ENCODE measurements at places on chromosomes 2 and 18.
A peak's percentile ranks its signal among the peaks of the same experiment; 100 is the strongest.

GRCh38 chr2:170566138-170566537 is 149.0 kb upstream of the SP5 start:
- no peak overlapping the region for H3K27ac ChIP-seq
- no peaks in the 10 kb centered on the region for H3K36me3 ChIP-seq

GRCh38 chr2:64354857-64355680 is 98.9 kb upstream of the LGALSL start:
- no peaks in the 10 kb centered on the region for H3K27me3 ChIP-seq
- DNase-seq = no peak
- no peak overlapping the region for H3K27ac ChIP-seq
- H3K36me3 ChIP-seq = no peaks in the 10 kb centered on the region
- no peak overlapping the region for H3K4me3 ChIP-seq

DNA sequence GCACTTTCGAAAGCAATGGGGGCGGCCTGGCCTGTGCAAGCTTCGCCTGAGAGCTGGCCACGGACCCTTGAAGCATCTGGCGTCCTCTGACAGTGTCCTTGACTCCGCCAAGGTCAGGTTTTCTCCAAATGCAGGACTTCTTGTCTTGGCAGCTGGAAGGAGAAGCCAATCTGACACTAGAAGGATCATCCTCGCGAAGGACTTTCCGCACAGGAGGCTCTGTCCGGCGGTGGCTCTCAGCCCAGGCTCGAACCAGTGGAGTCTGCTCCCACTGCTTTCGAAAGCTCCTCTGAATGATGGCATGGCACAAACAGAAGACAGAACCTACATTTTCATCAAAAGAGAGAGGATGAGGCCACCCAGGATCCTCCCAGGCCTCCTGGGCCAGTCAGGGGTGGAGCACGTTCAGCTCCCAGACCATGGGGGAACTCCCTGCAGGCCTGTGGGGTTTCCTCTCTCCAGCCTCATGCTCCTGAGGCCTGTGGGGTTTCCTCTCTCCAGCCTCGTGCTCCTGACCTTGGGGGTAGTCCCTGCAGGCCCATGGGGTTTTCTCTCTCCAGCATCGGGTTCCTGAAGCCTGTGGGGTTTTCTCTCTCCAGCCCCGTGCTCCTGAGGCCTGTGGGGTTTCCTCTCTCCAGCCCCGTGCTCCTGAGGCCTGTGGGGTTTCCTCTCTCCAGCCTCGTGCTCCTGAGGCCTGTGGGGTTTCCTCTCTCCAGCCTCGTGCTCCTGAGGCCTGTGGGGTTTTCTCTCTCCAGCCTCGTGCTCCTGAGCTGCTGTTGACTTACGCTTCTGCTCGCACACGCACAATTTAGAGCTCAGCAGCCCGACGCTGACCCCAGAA is 396.5 kb upstream of the SALL3 start:
- peaks cover 14% of the 10 kb centered on the region for H3K27me3 ChIP-seq
- no peaks in the 10 kb centered on the region for H3K36me3 ChIP-seq
- no peak overlapping the region for H3K27ac ChIP-seq
- H3K4me1 ChIP-seq = no peaks in the 10 kb centered on the region
- no peak for DNase-seq

- no peaks in the 10 kb centered on the region for H3K4me1 ChIP-seq
- no peaks in the 10 kb centered on the region for H3K27me3 ChIP-seq
- no peak overlapping the region for H3K4me3 ChIP-seq
- H3K36me3 ChIP-seq = no peaks in the 10 kb centered on the region
- H3K27ac ChIP-seq = no peak overlapping the region
- DNase-seq = no peak
Observed at GRCh38 chr18:75261430-75262223, 51.0 kb downstream of the TSHZ1 start.

- H3K27ac ChIP-seq = no peak overlapping the region
- H3K36me3 ChIP-seq = no peaks in the 10 kb centered on the region
- no peak for DNase-seq
- H3K4me3 ChIP-seq = no peak overlapping the region
Observed at GRCh38 chr2:224085246-224085645, 46.2 kb upstream of the SERPINE2 start.

DNA sequence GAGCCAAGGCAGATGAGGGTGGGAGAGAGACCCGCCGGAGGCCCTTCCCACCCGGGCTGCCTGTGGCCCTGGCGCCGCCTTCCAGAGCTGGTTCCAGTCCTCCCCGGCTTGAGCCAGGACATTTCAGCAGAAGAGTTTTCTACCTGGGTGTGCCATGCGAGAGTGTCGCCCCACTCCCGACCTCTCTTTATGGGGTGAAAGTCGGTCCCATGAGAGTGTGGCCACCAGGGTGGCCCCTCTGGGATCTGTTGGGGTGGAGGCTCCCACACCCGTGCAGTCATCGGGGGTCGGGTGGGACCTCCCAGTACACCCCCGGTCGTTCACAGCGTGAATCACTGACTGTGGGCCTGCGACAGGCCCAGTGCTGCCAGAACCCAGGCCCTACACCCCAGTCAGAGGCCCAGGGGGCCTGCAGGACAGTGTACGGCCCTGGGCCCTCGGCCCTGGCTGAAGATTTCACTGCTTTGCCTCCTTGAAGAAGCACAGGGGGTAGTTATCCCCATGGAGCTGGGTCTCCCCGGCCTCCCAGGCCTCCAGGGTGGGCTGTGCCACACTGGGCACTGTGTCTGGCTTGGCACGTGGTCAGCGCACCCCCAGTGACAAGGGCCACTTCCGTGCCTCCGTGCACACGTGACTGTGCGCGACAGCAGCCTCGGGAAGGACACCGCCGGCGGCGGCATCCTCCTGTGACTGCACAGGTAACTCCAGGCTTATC is 5.9 kb downstream of the NFATC1 start:
- no peaks in the 10 kb centered on the region for H3K27me3 ChIP-seq
- H3K36me3 ChIP-seq = no peaks in the 10 kb centered on the region
- no peak overlapping the region for H3K4me3 ChIP-seq
- peak overlapping the region; percentile 40 for H3K27ac ChIP-seq
- DNase-seq = no peak
- H3K4me1 ChIP-seq = no peaks in the 10 kb centered on the region

GRCh38 chr2:213991453-213992108 is 419.3 kb upstream of the VWC2L start:
- no peak overlapping the region for H3K4me3 ChIP-seq
- no peak for DNase-seq
- no peaks in the 10 kb centered on the region for H3K27me3 ChIP-seq
- no peak overlapping the region for H3K27ac ChIP-seq

DNA sequence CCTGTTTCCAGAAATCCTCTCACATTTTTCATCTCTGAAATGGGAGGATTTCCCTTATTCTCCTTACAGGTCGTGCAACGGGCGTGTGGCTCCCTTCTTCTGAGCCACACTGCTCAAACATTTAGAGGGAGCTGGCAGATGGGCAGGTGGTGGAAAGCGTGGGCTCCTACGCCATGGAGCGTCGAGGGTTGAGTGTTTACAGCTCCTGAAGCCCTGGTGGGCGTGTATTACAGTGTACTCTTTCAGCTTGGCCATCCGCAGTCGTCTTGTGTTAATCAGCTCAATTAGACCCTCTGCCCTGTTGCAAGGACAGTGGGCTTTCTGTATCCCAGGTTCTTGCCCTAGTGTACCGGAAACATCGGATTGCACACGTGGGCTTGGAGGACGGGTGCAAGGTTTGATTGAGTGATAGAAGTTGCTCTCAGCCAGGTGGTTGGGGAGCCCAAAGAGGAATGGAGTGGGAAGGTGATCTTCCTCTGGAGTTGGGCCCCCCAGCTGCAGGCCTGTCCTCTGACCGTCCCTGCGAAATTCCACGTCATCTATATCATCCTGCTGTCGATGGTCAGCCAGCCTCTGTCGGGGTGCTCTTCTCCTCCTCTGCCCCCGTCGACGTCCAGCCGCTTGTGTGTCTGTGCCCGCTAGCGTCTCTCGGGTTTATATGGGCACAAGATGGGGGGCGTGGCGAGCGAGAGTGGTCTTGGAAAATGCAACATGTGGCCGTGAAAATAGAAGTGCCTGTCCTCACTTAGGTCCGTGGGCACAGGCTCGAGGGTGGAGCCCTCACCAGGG is 120.3 kb upstream of the DSEL start:
- no peaks in the 10 kb centered on the region for H3K27me3 ChIP-seq
- no peaks in the 10 kb centered on the region for H3K4me1 ChIP-seq
- DNase-seq = no peak
- H3K27ac ChIP-seq = no peak overlapping the region
- no peaks in the 10 kb centered on the region for H3K36me3 ChIP-seq

DNA sequence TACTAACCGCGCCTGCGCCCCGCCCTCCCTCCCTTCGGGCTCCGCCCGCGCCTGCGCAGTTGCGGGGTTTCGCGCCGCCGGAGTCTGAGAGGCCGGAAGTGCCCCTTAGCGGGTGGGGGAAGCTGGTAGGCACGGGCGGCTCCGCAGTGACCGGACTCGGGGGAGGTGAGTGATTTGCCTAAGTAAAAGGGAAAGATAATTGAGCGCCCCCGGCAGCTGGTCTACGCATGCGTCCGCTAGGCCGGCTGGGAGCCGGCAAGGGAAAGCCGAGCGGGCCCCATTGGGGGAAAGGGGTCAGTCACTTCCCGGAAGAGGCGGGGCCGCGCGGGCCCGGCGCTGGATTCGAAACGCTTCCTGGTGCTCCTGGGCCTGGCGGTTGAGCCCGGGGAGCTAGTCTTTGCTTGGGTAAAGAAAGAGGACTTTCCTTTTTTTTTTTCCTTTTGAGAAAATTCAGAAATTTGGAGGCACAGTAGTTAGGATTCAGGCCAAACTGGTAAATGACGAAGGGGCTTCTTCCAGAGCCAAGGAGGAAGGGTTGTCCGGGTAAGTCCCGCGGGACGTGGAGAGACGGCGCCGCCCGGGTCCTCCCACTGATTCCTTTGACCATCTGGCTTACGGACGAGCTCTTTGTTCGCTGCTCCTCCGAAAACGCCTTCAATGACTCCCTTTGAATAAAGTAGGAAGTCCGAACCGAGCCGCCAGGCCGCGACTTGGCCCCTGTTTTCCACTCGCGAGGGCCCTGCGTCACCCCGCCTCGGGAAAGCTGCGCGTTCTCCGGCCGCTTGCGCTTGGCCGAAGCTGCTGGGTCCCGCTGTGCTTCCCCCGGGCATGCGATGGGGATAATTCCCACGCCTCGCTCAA is at the start of the genes GEN1 and SMC6:
Gene GEN1, plus strand, starts transcription at position 336 of the 861 bp plus-strand sequence. CDS start 5,806 bp downstream, outside the sequence.
Gene SMC6, minus strand, starts transcription at position 8 of the 861 bp plus-strand sequence. CDS start 7,864 bp downstream, outside the sequence.
- H3K4me1 ChIP-seq = peaks cover 15% of the 10 kb centered on the region
- peak; percentile 77 for DNase-seq
- peak within 1 kb of the TSS; percentile 94 for H3K27ac ChIP-seq
- peak within 1 kb of the TSS; percentile 98 for H3K4me3 ChIP-seq

DNA sequence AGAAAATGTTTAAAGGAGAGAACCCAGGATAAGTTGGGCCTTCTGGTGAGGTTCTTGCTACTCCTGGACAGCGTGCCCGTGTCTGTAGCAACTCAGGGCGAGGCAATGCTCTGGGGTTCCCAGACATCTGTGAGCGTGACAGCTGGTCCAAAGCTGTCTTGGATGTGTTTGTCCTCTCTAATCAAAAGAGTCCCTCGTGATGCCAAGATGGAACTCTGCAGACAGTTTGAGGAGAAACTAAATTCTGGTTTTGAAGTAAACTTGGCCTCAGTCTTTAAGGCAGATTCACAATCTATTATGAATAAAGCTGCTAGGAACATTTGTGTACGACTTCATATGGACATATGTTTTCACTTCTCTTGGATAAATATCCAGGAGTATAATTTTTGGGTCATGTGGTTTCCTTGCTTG is 47.3 kb downstream of the TMEM17 start:
- no peak for DNase-seq
- no peaks in the 10 kb centered on the region for H3K36me3 ChIP-seq
- H3K4me1 ChIP-seq = no peaks in the 10 kb centered on the region
- no peak overlapping the region for H3K27ac ChIP-seq
- H3K4me3 ChIP-seq = no peak overlapping the region

GRCh38 chr2:158826965-158827364 is 31.8 kb downstream of the DAPL1 start:
- no peaks in the 10 kb centered on the region for H3K4me1 ChIP-seq
- no peaks in the 10 kb centered on the region for H3K36me3 ChIP-seq

GRCh38 chr2:190705280-190705679 is 56.4 kb downstream of the NAB1 start:
- H3K36me3 ChIP-seq = no peaks in the 10 kb centered on the region
- no peaks in the 10 kb centered on the region for H3K27me3 ChIP-seq
- H3K4me1 ChIP-seq = no peaks in the 10 kb centered on the region
- no peak for DNase-seq
- no peak overlapping the region for H3K27ac ChIP-seq

GRCh38 chr2:99899882-99900281 is 242.5 kb downstream of the AFF3 start:
- H3K4me1 ChIP-seq = no peaks in the 10 kb centered on the region
- H3K27me3 ChIP-seq = no peaks in the 10 kb centered on the region
- no peaks in the 10 kb centered on the region for H3K36me3 ChIP-seq
- no peak overlapping the region for H3K4me3 ChIP-seq
- H3K27ac ChIP-seq = no peak overlapping the region

DNA sequence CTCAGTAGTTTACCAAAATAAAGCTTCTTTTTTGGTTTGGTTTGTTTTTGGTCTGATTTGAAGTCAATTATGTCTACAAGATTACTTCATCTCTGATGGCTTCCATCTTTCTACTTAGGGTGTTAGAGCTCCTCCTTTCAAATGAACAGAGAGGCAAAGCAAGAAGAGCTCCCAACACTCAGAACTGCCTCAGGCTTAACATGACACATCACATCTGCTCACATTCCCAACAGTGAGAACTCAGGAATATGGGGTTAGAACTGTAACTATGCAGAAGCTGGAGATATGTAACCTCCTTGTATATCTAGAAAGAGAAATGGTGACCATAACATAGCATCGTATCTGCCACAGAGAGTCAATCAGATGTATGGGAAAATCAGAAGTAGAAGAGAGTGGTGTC is 11.4 kb upstream of the LRATD1 start:
- no peaks in the 10 kb centered on the region for H3K4me1 ChIP-seq
- no peaks in the 10 kb centered on the region for H3K27me3 ChIP-seq
- H3K4me3 ChIP-seq = no peak overlapping the region
- no peak overlapping the region for H3K27ac ChIP-seq

DNA sequence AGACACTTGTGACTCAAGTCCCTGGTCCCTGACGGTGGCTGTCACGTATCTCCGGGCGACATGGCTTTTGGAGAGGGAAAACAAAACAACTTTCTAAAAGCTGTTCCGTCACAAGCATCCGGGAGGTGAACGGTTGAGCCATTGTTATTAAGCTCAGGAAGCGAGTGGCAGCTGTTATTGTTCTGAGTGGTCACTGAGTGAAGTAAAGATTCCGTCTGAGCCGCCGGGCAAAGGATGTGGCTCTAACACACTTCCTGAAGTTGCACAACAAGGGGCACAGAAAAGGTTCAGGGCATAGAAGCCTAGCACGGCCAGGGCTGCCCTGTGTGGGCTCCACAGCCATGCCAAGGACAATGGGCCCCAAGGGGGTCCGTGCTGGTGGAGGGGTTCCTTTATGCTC is 24.3 kb downstream of the INPP5D start:
- no peaks in the 10 kb centered on the region for H3K36me3 ChIP-seq
- H3K27ac ChIP-seq = peak overlapping the region; percentile 29
- H3K4me3 ChIP-seq = no peak overlapping the region
- H3K27me3 ChIP-seq = no peaks in the 10 kb centered on the region

GRCh38 chr2:127302168-127302567 is 8.2 kb upstream of the ERCC3 start:
- no peaks in the 10 kb centered on the region for H3K4me1 ChIP-seq
- H3K4me3 ChIP-seq = no peak overlapping the region
- DNase-seq = no peak
- no peaks in the 10 kb centered on the region for H3K27me3 ChIP-seq
- peaks cover 9% of the 10 kb centered on the region for H3K36me3 ChIP-seq

GRCh38 chr2:205858881-205859441 is 176.7 kb downstream of the NRP2 start:
- no peak overlapping the region for H3K27ac ChIP-seq
- no peaks in the 10 kb centered on the region for H3K36me3 ChIP-seq
- H3K4me3 ChIP-seq = peak overlapping the region; percentile 16
- H3K27me3 ChIP-seq = no peaks in the 10 kb centered on the region
